HFFc6 (cell line): ENCODE measurements at places on chromosomes 4 and X. TPM values are rescaled to one million over a fixed set of nuclear protein-coding genes. Genes with fewer than 3 reads are reported as not detected.

Gene FAM241A
- total RNA-seq: 0.50 to 0.83 TPM (median 0.69 TPM) in 3 replicates

Gene EGF
- 0.95 to 1.4 TPM (median 1.4 TPM) in 3 replicates for total RNA-seq

- H3K36me3 ChIP-seq: peaks cover 28% of the 10 kb centered on the region
- H3K4me3 ChIP-seq: peak overlapping the region; percentile 45
- H3K27me3 ChIP-seq: no peaks in the 10 kb centered on the region; the same call in 1 of the 2 replicates
These were observed 86.1 kb downstream of the SOWAHB start for GRCh38 chr4:76811604-76812412.

DNA sequence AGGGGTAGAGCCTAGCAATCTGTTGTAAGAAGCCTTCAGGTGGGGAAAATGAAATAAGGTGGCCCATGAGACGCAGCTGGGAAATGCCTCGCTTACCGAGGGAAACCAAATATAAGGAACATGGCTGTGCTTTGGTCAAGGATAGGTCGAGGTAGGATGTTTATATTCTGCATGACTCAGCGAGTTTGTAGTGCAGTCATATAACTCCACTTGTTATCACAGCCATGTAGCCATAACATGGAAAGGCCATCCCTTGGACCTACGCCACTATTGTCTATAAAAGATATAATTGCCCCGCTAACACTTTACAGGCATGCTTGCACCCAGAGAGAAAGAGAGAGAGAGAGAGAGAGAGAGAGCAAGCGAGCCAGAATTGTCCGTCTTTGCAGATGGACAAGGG is 80.9 kb upstream of the GLRA2 start:
- no peak overlapping the region for H3K4me3 ChIP-seq
- DNase-seq: no peak
- H3K27me3 ChIP-seq: no peaks in the 10 kb centered on the region
- H3K4me1 ChIP-seq: no peaks in the 10 kb centered on the region

DNA sequence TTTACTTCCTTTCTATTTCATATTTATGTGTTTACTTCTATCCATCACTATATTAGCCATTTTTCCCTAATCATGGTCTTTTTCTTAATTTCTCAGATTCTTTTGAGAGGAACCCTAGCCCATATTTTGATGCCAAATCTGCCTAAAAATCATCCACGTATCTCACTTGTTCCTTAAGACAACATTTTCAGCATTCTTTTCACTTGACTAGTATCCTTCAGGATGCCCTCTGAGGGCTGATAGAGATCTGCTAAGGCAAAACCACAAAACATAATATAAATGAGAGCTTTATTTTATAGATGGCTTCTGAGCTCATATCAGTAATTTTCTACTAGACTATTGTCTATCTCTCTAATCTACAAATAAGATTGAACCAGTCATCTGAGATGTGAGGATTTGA is 341.9 kb downstream of the GPM6A start:
- H3K36me3 ChIP-seq: peaks cover 4% of the 10 kb centered on the region; the same call in 1 of the 2 replicates
- peaks cover 18% of the 10 kb centered on the region for H3K4me1 ChIP-seq
- H3K4me3 ChIP-seq: peak overlapping the region; percentile 18; the same call in 1 of the 2 replicates

Gene PLXNA3
- total RNA-seq: 66.2 and 89.7 TPM in 2 replicates

- no peaks in the 10 kb centered on the region for H3K36me3 ChIP-seq
- no peak overlapping the region for H3K27ac ChIP-seq
- H3K27me3 ChIP-seq: no peaks in the 10 kb centered on the region
- no peak for DNase-seq
- H3K4me3 ChIP-seq: no peak overlapping the region
These were observed 28.5 kb upstream of the MAGEE1 start for GRCh38 chrX:76398970-76399369.
